CD4-positive, alpha-beta T cell (primary cell): ENCODE measurements at places on chromosomes 11 and 22. TPM values are rescaled to one million over a fixed set of nuclear protein-coding genes. Genes with fewer than 3 reads are reported as not detected.

DNA sequence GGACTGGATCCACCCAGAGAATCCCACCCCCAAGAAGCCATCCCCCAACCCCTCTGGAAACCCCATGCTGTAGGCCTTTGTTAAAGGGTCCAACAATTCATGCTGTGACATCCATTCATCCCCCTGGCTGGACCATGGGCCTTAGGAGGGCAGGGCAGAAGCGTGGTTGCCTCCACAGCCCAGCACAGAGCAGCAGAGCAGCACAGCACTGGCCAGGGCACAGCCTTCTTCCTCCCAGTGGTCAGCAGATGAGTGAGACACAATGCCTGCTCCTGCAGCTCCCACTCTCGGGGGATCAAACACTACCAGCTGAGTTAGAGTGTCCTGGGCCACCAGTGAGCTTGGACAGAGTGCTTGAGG is 84.5 kb upstream of the LINC01488 start:
- DNase-seq = no peak

- no peak for DNase-seq
Measured at GRCh38 chr11:70055444-70055843, 22.7 kb upstream of the ANO1 start.

Gene OR2AG2
- not detected for total RNA-seq

DNA sequence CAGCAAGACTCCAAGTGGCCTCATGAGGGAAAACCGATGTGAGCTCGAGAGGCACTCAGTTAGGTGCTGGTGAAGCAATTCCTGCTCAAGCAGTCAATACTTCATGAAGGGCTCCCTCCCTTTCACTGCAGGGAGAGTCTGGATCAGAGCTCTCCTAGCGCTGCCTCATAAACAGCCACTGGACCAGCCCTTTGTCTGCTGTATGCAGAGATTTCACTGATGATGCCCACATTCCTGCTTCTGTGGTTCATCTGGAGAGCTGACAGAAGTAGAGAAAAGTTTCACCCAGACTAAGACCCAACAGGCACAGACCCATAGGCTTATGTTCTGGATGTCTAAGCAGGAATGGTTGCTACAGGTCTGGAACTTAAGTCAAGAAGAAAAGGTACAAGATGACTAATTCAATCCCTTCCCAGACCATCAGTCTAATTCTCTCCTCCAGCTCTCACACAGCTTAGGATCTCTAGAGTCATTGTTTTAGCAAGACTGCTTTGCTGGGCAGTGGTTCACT is 4.0 kb downstream of the UCP2 start:
- no peak for DNase-seq

- no peak for DNase-seq
Measured at GRCh38 chr11:119493712-119494111, 70.7 kb upstream of the THY1 start.

- no peak for DNase-seq
Measured at GRCh38 chr11:94794287-94795168, 26.4 kb downstream of the AMOTL1 start.

GRCh38 chr11:2576111-2576510 is 123.7 kb downstream of the KCNQ1OT1 start:
- DNase-seq = no peak

- DNase-seq = no peak
Measured at GRCh38 chr11:30046578-30046945, 29.7 kb upstream of the KCNA4 start.

- DNase-seq = no peak
Measured at GRCh38 chr11:76329084-76329648, 51.8 kb downstream of the THAP12 start.

GRCh38 chr11:128404437-128404836 is 182.9 kb downstream of the ETS1 start:
- no peak for DNase-seq

Gene IL17REL
- total RNA-seq = not detected

DNA sequence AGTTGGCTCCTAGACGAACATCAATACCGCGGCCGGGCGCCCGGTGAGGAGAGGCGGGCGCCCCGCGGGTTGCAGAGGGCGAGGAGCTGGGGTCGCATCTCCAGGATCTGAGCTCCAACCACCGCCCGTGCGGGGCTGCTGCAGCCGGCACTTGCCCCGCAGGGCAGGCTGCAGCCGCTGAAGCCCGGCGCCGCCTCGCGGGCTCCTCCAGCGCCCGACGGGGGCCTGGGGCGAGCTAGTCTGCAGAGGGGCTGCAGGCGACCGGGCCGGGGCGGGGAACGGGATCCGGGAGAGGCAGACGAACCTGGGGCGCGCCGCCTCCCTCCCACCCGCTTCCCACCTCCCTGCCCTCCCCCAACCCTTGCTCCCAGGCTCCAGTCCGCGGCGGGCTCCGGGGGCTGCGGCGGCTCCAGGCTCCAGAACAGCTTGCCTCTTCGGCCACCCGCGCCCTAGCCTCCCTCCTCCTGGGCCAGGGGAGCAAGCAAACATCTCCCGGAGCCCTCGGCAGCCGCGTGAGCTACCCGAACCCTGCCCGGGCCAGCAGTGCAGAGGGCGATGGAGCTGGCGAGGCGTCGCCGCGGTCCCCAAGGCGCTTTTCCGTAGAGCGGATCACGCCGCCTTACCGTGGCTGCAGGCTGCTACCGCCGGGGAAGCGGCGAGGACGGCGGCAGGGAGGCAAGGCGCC is 802 bp downstream of the TENM4 start:
- no peak for DNase-seq

- DNase-seq = no peak
Measured at GRCh38 chr11:44572884-44573283, 7.4 kb downstream of the CD82 start.

- DNase-seq = no peak
Measured at GRCh38 chr11:70631624-70632047, 233.3 kb downstream of the CTTN start.

Gene MAPK8IP1
- 2.4 TPM for total RNA-seq

DNA sequence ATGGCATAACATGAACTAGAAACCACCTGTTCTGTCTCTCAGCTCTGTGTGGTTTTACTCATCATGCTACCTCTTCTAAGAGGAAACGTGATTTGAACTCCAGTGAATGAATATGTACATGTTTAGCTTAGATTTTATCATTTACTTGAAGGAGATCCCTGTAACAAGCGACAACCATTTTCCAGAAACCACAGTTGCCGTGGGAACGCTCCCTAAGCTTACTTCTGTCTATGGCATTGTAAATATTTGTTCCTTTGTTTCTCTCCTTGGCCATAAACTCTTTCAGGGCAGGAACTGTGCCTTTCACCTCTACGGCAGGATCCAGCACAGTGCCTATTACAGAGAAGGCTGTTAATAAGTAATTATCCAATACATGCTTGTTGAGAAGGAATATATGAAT is 17.1 kb upstream of the TPH1 start:
- no peak for DNase-seq

GRCh38 chr11:19244084-19244483 is 3.3 kb upstream of the E2F8 start:
- no peak for DNase-seq

DNA sequence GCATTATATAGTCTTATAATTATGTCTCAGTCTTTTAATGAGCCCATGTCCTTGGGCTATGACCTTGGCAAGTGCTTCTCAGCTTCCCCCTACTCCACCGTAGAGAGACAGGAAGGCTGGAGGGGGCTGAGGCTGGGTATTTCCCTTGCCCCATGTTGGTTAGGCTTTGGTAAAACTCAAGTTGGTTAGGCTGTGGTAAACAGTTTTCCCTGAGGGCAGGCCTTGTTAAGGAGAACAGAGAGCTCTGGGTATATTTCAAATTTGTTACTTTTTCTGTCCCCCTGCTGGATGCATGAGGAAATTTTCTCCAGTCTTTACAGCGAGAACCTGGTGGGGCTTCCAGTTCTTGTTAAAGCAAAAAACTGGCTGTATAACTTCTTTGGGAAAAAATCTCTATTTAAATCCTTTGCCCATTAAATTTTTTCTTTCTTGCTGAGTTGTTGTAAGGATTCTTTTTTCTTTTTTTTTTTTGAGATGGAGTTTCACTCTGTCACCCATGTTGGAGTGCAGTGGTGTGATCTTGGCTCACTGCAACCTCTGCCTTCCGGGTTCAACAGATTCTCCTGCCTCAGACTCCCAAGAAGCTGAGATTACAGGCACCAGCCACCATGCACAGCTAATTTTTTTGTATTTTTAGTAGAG is 12.2 kb upstream of the DCHS1 start:
- DNase-seq = peak; percentile 73

DNA sequence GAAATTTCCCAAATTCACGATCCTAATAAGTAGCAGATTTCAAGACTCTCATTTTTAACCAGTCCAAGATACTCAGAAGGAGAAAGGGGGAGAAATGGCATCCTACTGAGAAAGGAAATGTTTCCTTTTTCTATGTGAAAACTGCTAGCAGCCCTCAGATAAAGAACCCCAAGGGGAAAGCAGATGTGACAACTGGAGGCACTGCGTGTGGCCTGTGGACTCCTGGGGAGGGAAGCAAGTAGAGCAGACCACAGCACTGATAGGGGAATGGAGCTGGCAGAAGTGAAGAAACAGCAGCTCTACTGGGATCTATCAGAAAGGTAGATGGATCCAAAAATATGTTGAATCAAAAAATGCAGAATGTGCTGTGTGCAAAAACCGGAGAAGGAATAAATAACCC is 239.7 kb upstream of the API5 start:
- no peak for DNase-seq

Gene CHRDL2
- total RNA-seq = not detected

Gene MAPK8IP2
- 0.31 TPM for total RNA-seq

GRCh38 chr11:121482231-121483129 is 29.7 kb upstream of the SORL1-AS1 start:
- peak; percentile 62 for DNase-seq

GRCh38 chr11:64792482-64792881 is 10.5 kb downstream of the MAP4K2 start:
- no peak for DNase-seq

Gene SGSM1
- total RNA-seq = 1.3 TPM

Gene MS4A3
- not detected for total RNA-seq

- DNase-seq = no peak
Measured at GRCh38 chr11:131584785-131585592, 214.6 kb downstream of the NTM start.

Gene KCNQ1
- 33.1 TPM for total RNA-seq

Gene PRG3
- total RNA-seq = not detected

GRCh38 chr22:49372530-49373288 is 455.0 kb downstream of the BRD1 start:
- DNase-seq = no peak

GRCh38 chr22:44133901-44134571 is 46.7 kb upstream of the PARVG start:
- DNase-seq = no peak

DNA sequence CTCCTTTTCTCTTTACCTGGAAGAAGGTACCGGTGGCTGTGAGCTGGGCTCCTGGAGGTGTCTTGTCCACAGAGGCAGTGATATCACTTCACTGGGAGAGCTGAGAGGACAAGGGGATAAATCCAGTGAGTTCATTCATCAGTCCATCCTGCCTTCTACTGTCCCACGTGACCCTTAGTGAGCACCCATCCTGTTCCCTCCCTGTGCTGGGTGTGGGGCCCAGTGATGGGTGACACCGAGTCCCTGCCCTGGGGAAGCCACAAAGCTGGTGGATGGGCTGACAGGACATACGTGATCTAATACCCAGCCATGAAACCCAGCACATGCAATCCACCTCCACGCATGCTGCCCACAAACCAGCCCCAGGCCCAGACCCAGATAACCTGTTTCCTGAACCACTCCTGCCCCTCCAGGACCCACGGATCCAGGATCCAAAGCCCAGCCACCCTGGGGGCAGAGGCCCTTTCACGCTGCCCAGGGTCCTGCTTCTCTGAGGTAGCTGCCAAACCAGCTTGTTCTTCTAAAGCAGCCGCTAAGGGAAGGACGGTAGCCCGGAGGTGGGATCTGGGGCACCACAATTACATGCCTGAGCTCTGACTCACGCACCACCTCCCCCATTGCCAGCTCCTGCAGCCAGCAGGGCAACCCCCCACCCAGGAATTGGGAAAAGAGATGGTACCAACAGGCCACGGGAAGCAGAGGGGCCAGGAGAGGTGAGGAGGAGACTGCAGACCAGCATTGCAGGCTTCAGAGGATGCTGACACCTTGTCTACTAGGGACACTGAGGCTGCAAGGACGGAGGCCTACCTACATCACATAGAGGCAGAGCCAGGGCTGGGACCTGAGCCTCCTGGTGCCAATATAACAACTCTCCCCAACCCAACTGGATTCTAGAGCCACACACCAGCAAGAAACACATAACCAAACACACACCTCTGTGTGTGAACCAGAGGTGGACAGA is 35.2 kb downstream of the GDPD5 start:
- no peak for DNase-seq
